ENCODE measurements at places on chromosomes 6 and 20. TPM values are rescaled to one million over a fixed set of nuclear protein-coding genes. Genes with fewer than 3 reads are reported as not detected.

ADGRF4 gene
- total RNA-seq, result not detected

TEAD3 gene
- total RNA-seq, result 21.8 TPM

NRN1 gene
- not detected for total RNA-seq

PSMB1 gene
- total RNA-seq, result 282 TPM

SFT2D1 gene
- 65.6 TPM for total RNA-seq

FHL5 gene
- total RNA-seq, result not detected

ACSS1 gene
- 0.27 TPM for total RNA-seq

DNA sequence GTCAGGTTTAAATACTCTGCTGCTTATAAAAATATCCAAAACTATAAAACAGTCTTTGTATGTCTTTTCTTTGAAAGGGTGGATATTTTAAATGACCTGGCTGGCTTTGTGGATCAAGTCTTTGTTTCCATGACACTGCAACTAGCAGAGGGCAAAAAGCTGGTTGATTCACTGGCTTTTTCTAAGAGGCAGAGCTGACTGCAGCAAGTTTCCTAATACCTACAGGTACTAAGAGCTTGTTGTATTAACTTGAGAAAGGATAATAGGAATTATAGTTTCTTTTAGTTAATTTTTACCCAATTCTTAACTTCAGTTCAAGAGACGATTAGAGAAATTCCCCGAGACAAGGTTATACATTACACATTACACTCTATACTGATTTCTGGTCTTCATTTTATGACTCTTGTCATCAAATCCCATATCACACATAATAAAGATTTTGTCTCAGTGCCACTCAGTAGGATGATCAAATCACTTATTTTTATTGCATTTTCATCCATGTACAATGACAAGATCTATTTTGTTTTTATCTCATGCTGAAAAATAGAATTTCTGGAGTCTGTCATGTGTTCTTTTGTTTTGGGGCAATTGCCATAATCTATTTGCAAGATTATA, 120.1 kb upstream of the RIMS1 start:
- DNase-seq, result no peak

GRCh38 chr6:166257911-166258318, 50.3 kb downstream of the PRR18 start:
- DNase-seq, result no peak
